ENCODE measurements at places on chromosomes 3 and 15. TPM values are rescaled to one million over a fixed set of nuclear protein-coding genes. Genes with fewer than 3 reads are reported as not detected.

DNA sequence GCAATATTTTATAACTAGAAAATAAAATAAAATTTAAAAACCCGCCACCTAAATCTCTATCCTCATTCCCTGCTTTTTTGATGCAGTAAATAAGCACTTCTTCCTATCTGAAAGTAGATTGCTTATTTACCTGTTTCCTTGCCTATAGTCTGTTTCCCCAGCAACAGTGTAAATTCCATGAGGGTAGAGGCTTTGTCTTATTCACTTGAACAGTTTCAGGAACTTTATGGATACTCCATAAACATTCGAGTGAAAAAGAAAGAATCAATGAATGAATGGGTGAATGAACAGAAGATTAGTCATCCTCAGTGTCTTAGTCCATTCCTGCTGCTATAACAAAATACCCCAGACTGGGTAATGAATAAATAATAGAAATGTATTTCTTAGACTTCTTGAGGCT is 41.7 kb downstream of the SHC4 start:
- peaks cover 6% of the 10 kb centered on the region for H3K4me1 ChIP-seq
- DNase-seq, result no peak
- no peak overlapping the region for H3K27ac ChIP-seq

The ZMYND10 gene
- 2.3 TPM for total RNA-seq

- no peaks in the 10 kb centered on the region for H3K36me3 ChIP-seq
- H3K27ac ChIP-seq, result no peak overlapping the region
- H3K4me1 ChIP-seq, result no peaks in the 10 kb centered on the region
- H3K4me3 ChIP-seq, result no peak overlapping the region
- H3K27me3 ChIP-seq, result peaks cover 4% of the 10 kb centered on the region
- no peak for DNase-seq
These were observed 8.0 kb downstream of the MUC13 start for GRCh38 chr3:124926426-124927101.

DNA sequence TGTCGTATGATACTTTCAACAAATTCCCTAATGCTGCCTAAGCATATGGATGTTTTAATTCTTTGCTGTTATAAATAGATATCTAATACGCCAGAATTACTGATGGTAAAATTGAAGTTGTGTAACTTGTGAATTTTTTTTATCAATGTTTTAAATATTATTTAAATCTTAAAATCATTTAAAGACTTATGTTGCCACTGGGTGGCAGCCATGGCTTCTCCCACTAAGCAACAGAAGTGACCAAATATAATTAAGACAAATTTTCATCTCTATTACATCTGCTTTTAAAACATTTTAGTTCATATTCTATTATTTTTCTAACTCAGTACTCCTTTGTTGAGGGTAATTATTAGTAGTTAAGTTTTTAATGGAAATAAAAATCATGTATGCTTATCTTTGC is 8.1 kb upstream of the IL20RB start:
- H3K36me3 ChIP-seq, result peaks cover 10% of the 10 kb centered on the region
- no peak overlapping the region for H3K27ac ChIP-seq
- DNase-seq, result no peak
- no peaks in the 10 kb centered on the region for H3K27me3 ChIP-seq
- no peaks in the 10 kb centered on the region for H3K4me1 ChIP-seq

The KY gene
- 0.52 TPM for total RNA-seq

- no peak for DNase-seq
- H3K27ac ChIP-seq, result no peak overlapping the region
- H3K36me3 ChIP-seq, result peaks cover 48% of the 10 kb centered on the region
- H3K27me3 ChIP-seq, result no peaks in the 10 kb centered on the region
- H3K4me3 ChIP-seq, result no peak overlapping the region
These were observed 18.5 kb downstream of the TCF12 start for GRCh38 chr15:56936929-56937328.

- H3K4me3 ChIP-seq, result no peak overlapping the region
- no peak overlapping the region for H3K27ac ChIP-seq
- no peak for DNase-seq
These were observed 101.9 kb downstream of the KLHL25 start for GRCh38 chr15:85692873-85693272.

DNA sequence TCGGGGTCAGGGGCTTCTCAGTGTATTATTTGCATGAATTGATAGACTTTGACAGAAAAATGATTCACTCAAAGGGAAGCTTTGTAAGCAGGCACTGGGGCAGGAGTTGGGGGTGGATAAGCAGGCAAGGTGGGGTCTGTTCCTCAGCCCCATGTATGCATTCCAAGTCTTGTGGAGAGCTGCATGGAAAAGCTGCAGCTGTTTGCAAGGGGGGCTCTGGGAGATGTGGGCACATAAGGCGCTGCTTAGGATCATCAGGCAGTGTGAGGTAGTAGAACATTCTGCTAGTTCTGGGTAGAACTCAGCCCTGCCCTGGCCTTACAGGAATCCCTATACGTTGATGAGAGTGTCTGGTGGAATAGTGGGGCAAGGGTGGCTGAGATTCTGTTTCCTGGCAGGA is 154.2 kb upstream of the LRIG1 start:
- no peaks in the 10 kb centered on the region for H3K36me3 ChIP-seq
- H3K4me1 ChIP-seq, result peaks cover 75% of the 10 kb centered on the region
- DNase-seq, result peak; percentile 18
- H3K27me3 ChIP-seq, result no peaks in the 10 kb centered on the region

DNA sequence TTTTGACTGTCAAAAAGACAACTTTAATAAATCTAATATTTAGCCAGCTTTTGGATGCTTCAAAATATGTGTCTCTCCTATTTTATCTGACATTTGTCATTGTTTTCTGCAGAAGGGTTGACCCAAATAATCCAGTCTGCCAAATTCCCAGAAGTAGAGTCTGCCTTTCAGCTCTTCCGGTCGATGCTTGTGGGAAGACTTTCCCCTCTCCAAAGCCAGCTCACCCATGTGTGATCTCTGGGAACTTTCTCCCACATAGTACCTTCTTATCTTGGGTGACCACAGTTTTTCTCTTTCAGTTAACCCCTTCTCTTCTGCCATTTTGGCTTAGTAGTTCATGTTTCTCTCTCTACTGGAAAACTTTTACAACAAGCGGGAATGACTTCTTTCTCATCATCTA is 94.1 kb downstream of the ASB7 start:
- H3K36me3 ChIP-seq, result no peaks in the 10 kb centered on the region
- H3K27ac ChIP-seq, result no peak overlapping the region
- peaks cover 9% of the 10 kb centered on the region for H3K27me3 ChIP-seq
- DNase-seq, result no peak
- H3K4me3 ChIP-seq, result no peak overlapping the region

DNA sequence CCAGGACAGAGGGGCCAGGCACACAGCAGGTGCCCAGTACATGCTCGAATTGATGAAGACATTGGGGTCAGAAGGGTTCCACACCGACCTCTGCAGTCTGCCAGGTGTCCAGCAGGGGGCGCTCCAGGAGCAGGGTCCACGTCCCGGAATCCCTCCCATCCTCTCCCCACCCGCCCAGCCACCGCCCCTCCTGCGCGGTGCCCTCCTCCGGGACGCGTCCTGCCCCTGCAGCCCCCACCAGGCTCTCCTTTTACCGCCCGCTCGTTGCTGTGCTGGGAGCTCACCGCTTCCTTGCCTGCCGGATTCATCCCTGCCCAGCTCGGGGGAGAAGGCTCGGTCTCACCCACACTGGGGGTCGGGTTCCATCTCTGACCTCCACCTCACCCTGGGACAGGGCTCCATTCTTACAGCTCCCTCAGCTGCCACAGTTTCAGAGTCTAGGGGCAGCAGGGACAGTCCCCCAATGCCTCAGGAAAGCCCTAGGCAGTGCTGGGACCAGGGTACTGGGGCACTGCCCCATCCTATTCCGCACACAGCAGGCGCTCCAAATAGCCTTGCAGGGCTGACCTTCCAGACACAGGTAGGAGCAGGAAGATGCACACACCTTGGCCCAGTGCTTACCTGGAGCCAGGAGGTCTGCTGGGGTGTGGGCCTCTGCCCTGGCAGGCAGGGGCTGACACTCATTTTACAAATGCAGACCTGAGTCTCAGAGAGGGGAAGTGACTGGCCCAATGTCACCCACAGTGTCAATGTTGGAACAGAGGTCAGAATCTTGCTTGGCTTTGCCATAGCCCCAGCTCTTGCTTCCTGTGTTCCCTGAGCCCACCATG is 31.0 kb downstream of the GRIP2 start:
- peak; percentile 89 for DNase-seq
- H3K27ac ChIP-seq, result no peak overlapping the region
- peaks cover 16% of the 10 kb centered on the region for H3K4me1 ChIP-seq
- no peaks in the 10 kb centered on the region for H3K36me3 ChIP-seq
- H3K27me3 ChIP-seq, result no peaks in the 10 kb centered on the region
- H3K4me3 ChIP-seq, result peak overlapping the region; percentile 62

The SECISBP2L gene
- 39.2 TPM for total RNA-seq

The ACTRT3 gene
- total RNA-seq, result 1.5 TPM

The SLC24A5 gene
- not detected for total RNA-seq

GRCh38 chr15:78208887-78209645 is 25.3 kb downstream of the ACSBG1 start:
- H3K4me3 ChIP-seq, result no peak overlapping the region
- no peaks in the 10 kb centered on the region for H3K27me3 ChIP-seq
- H3K27ac ChIP-seq, result no peak overlapping the region
- peaks cover 71% of the 10 kb centered on the region for H3K4me1 ChIP-seq
- H3K36me3 ChIP-seq, result no peaks in the 10 kb centered on the region
- no peak for DNase-seq

The SOX2 gene
- 110 TPM for total RNA-seq

- peak overlapping the region; percentile 90 for H3K27ac ChIP-seq
- no peak overlapping the region for H3K4me3 ChIP-seq
- H3K4me1 ChIP-seq, result peaks cover 36% of the 10 kb centered on the region
These were observed 48.1 kb upstream of the GK5 start for GRCh38 chr3:142273501-142273900.

DNA sequence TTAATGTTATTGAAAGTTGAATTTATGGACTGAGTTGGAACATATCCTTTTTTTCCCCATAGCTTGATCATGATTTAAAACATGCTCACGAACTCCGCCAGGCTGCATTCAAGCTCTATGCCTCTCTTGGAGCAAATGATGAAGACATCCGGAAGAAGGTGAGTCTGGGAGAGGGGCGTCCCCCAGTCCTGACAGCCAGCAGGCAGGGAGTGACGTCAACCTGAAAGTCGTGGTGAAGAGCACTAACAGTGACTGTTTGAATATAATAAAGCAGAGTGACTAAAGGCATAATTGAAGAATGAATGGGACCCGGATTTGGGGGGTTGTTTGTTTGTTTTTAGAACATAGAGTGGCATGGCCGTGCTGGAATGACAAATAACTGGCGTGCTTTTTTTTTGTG is 57.9 kb downstream of the ARMC8 start:
- no peak overlapping the region for H3K4me3 ChIP-seq
- H3K4me1 ChIP-seq, result no peaks in the 10 kb centered on the region
- no peaks in the 10 kb centered on the region for H3K27me3 ChIP-seq
- H3K27ac ChIP-seq, result no peak overlapping the region

The THPO gene
- total RNA-seq, result 0.98 TPM

The CASR gene
- total RNA-seq, result not detected

The MNS1 gene
- total RNA-seq, result 9.6 TPM

DNA sequence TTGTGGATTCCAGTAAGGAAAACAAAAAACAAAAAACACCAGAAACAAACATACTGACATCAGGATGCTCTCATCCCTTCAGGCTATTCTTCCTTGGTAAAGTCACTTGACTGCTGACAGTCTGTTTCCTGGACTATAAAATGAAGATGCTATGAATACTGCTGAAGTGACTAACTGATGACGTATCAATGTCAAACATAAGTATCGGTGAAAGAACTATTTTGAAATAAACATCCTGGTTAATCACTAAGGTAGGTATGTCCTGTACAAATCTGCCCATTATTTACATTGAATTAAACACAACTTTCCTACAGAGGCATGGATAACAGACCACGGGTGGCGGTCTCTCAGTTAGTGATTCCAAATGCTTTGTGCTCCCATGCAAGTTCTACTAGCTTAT is 45.9 kb downstream of the CHAC1 start:
- no peak for DNase-seq
- peaks cover 10% of the 10 kb centered on the region for H3K4me1 ChIP-seq
- no peaks in the 10 kb centered on the region for H3K27me3 ChIP-seq
- no peak overlapping the region for H3K27ac ChIP-seq
- no peak overlapping the region for H3K4me3 ChIP-seq

DNA sequence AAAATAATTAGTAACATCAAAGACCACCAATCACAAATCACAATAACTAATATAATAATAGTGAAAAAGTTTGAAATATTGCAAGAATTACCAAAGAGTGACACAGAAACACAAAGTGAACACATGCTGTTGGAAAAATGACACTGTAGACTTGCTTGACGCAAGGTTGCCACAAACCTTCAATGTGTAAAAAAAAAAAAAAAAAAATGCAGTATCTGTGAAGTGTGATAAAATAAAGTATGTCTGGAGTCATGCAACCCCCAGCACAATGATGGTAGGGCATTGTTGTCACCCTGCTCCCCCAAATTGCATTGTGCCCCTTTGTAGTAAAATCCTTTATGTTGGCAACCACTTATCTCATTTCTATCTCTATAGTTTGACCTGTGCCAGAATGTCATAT is 190.6 kb downstream of the PLCL2 start:
- peaks cover 3% of the 10 kb centered on the region for H3K4me1 ChIP-seq
- no peak overlapping the region for H3K27ac ChIP-seq
- H3K4me3 ChIP-seq, result no peak overlapping the region
- DNase-seq, result no peak

DNA sequence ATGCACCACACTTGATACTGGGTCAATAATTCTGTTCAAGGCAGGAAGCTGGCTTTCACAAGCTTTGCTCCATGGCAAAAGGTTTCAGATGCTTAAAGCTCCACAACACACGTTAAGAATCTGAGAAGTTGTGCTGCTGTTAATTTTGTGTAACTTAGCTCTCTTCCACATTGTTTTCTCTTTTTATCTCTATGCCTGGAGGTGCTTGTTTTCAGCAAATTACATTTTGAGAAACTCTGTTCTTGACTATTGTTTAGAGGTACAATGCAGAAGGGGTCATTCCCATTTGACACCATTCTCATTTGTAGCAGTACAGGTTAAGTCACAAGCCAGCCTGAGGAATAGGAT is 156.0 kb downstream of the FNDC3B start:
- H3K27me3 ChIP-seq, result no peaks in the 10 kb centered on the region
- H3K4me3 ChIP-seq, result peak overlapping the region; percentile 45
- peaks cover 3% of the 10 kb centered on the region for H3K36me3 ChIP-seq
- peak overlapping the region; percentile 92 for H3K27ac ChIP-seq
- DNase-seq, result no peak

GRCh38 chr3:146221276-146221675 is 29.6 kb downstream of the PLSCR4 start:
- no peaks in the 10 kb centered on the region for H3K36me3 ChIP-seq
- no peak overlapping the region for H3K4me3 ChIP-seq
- H3K27ac ChIP-seq, result no peak overlapping the region
- H3K4me1 ChIP-seq, result peaks cover 5% of the 10 kb centered on the region
- H3K27me3 ChIP-seq, result no peaks in the 10 kb centered on the region

- DNase-seq, result no peak
- no peak overlapping the region for H3K27ac ChIP-seq
- H3K4me3 ChIP-seq, result no peak overlapping the region
These were observed 202.8 kb upstream of the MRPL3 start for GRCh38 chr3:131705558-131706051.

DNA sequence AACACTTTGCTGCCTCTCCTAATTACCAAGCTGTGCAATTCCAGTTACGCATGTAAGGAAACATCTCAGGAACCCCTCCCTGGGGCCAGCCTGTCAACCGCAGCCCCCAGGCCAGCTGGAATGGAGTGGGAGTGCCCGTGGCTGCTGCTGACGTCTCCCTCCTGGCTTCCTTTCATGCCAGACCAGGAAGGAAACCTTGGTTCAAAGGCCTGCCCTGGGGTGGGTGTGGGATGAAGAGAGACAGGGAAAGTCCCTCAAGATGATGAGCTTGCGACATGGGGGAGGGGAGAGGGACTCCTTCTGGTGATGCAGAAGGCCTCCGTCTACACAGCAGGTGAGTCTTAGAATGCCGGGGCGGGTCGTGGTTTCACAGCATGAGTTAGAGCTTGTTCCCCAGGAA is 11.4 kb upstream of the CYP11A1 start:
- peaks cover 12% of the 10 kb centered on the region for H3K4me1 ChIP-seq
- no peak for DNase-seq
- H3K27ac ChIP-seq, result no peak overlapping the region
- peaks cover 9% of the 10 kb centered on the region for H3K27me3 ChIP-seq
